ENCODE measurements at places on chromosomes 1 and 21.

DNA sequence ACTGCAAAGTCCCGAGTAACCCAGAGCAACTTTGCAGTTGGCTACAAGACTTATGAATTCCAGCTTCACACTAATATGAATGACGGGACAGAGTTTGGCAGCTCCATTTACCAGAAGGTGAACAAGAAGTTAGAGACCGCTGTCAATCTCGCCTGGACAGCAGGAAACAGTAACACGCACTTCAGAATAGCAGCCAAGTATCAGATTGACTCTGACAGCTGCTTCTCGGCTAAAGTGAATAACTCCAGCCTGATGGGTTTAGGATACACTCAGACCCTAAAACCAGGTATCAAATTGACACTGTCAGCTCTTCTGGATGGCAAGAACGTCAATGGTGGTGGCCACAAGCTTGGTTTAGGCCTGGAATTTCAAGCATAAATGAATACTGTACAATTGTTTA lies 66.8 kb downstream of the ACBD6 start:
- no peak for DNase-seq

DNA sequence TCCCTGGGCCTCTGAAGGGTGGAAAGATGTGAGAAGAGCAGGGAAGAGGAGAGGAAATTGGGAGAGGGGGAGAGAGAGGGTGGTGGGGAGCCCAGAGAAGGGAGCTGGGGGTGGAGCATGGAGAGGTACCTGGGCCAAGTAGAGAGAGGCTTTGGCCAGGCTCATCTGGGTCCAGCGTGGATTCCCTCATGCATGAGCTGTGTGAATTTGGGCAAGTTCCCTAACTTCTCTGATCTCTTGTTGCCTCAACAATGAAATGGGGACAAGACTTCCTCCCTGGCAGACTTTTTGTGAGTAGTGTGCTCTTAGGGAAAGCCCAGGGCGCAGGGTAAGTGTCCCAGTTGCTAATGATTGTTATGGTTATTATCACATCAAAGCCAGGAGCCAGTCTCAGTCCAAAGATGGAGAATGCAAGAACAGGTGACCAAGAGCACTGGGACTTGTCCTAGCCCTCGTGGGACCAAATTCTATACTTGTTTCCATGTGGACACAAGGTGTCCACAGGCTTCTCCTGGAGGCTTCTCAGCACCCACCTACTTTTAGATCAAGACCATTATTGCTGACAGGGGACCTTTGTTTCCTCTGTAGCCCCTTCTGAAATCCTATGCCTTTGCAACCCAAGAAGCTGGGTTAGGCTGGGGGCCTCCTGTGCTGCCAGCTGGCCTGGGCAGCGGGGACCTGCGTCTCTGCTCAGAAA lies 13.9 kb downstream of the IL6R start:
- DNase-seq = no peak

DNA sequence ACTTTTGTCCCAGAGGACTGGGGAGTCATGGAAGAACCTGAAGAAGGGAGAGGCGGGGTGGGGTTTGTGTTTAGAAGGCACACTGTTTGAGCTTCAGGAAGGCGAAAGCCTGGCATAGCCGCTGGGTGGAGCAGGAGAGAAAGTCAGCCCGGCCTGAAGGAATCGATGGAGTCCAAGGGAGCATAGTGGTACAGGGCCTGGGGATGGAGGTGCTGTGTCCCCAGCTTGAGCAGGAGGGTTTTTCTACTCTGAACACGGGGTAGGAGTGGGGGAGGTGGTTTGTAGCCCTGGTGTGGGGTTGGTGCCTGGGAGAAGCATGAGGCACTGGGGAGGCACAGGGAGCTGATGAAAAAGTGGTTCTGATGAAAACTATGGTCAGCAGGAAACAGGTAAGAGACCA lies 4.7 kb upstream of the CCDC24 start:
- DNase-seq = no peak

- DNase-seq = no peak
These were observed 64.8 kb downstream of the PLXNA2 start for GRCh38 chr1:208179263-208179816.

DNA sequence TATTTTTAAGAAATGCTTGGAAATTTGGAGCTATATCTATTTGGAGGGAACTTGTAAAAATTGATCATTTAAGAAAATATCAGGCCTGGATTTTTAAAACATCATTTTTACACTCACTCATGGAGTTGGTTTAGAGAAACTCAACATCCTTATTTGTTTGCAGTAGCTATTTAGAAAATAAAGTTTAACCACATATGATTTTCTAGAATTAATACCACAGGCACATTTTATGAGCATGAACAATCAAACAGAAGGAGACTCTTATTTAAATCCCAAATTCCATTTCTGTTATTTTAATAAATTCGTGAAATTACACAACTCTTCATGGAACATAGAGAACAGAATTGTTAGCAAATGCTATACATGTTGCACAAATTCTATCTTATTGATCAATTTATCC lies 3.2 kb downstream of the CDKN2C start:
- DNase-seq = no peak

All from stimulated activated CD4-positive, alpha-beta T cell treated with anti-CD3 and anti-CD28 coated beads, TNF-alpha, amount 100 ng/mL, for 48 hours (primary cell).